ENCODE measurements at places on chromosomes 1 and 21.

GRCh38 chr21:42373196-42373907, 7.0 kb upstream of the TFF1 start:
- DNase-seq, result no peak

DNA sequence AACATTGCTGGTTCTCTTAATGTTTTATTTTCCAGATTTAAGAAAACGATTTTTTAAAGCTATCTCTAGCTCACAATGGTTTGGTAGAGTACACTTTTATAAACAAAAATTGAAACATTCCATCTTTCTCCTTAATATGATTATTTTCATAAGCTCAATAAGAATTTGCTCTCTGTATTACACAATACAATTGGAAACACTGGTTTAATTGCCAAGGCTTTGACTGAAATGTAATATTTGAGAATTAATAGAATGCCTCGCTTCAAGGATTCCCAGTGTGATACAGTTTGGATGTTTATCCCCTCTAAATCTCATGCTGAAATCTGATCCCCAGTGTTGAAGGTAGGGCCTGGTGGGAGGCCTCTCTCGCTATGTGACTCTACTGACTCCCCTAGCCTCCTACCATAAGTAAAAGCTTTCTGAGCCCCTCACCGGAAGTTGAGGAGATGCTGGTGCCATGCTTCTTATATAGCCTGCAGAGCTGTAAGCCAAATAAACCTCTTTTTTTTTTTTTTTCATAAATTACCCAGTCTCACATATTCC, 67.4 kb downstream of the DDAH1 start:
- DNase-seq, result no peak

GRCh38 chr1:21267191-21268077, 22.8 kb downstream of the ECE1 start:
- DNase-seq, result no peak

GRCh38 chr21:39073717-39074116, 109.5 kb downstream of the PSMG1 start:
- no peak for DNase-seq

GRCh38 chr1:154784924-154785531, 85.1 kb downstream of the KCNN3 start:
- DNase-seq, result no peak

GRCh38 chr1:33997127-33998036, 133.5 kb downstream of the HMGB4 start:
- peak; percentile 38 for DNase-seq

Data from AG08395 (cell line).